Activated CD4-positive, alpha-beta memory T cell treated with anti-CD3 and anti-CD28 coated beads, Interleukin-2, amount 10 ng/mL, durations not matched to agents 7 days and 5 days (primary cell): ENCODE measurements at places on chromosomes 1 and 21.

DNA sequence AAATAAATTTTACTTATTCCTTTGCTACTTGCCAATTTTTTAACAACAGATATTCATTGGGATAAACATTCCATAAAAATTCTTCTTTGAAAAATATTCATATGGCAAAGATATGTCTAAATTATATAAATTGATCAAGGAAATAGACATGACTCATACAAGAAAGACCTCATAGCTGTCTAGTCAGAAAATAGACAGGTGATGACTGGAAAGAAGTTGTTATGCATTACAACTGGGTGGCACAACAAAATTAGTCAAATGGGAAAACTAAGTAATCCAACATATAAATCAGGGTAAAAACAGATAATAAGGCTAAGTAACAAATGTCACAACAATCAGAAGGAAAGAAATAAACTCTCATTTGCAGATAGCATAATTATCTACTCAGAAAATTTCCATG is 92.0 kb downstream of the USH2A start:
- no peak for DNase-seq

DNA sequence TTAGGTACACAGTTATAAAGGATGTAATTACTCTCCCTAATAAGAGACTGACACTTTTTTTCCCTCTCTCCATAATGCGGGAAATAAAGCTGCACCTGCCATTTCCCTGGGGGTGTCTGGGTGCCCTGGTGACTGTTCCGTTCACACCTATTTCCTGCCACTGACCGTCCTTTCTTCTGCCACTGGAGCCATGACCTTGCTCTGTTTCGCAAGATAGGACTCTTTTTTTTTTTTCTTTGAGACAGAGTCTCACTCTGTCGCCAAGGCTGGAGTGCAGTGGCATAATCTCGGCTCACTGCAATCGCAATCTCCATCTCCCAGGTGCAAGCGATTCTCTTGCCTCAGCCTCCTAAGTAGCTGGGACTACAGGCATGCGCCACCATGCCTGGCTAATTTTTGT is 66.1 kb upstream of the SERBP1 start:
- no peak for DNase-seq

GRCh38 chr1:218803351-218803997 is 370.2 kb upstream of the LYPLAL1 start:
- DNase-seq = no peak

GRCh38 chr1:156104861-156105832 is 9.4 kb upstream of the LMNA start:
- DNase-seq = no peak

- DNase-seq = no peak
Measured at GRCh38 chr1:111924786-111925185, 64.7 kb downstream of the KCND3 start.
